T-helper 9 cell (primary cell): ENCODE measurements at places on chromosomes 1 and 21.

DNA sequence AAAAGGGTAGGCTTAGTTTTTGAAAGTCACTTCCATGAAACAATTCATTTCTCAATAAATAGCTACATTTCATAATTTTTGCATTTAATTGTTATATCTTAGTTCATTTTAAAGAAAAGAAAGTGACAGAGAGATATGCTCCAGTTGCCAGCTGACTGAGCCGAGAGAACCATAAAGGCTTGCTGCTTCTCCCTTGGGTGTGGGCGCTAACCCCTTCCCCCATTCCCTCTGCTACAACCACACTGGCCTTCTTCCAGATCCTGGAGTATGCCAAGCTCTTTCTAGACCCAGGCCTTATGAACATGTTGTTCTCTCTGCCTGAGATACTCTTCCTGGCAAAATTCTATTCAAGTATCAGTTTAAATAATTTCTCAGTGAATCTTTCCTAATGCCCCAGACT lies 12.3 kb downstream of the SORT1 start:
- no peak for DNase-seq

DNA sequence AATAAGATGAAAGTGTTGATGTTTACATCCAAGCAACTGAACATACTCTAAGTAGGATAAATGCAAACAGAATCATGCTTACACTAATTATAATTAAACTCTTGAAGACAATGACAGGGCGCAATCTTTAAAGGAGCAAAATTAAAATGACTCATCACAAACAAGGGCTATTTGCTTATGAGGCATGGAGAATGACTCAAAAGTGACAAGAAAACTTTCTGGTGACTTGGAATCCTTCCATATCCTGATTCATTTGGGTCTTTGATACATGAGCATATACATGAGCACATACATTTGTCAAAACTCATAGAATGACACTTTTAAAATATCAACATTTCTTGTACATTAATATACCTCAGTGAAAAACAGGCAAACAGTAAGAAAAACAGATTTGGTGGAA lies 1632.3 kb downstream of the KCNT2 start:
- DNase-seq, result no peak

GRCh38 chr1:16413191-16413590 lies 24.0 kb downstream of the SPATA21 start:
- no peak for DNase-seq

DNA sequence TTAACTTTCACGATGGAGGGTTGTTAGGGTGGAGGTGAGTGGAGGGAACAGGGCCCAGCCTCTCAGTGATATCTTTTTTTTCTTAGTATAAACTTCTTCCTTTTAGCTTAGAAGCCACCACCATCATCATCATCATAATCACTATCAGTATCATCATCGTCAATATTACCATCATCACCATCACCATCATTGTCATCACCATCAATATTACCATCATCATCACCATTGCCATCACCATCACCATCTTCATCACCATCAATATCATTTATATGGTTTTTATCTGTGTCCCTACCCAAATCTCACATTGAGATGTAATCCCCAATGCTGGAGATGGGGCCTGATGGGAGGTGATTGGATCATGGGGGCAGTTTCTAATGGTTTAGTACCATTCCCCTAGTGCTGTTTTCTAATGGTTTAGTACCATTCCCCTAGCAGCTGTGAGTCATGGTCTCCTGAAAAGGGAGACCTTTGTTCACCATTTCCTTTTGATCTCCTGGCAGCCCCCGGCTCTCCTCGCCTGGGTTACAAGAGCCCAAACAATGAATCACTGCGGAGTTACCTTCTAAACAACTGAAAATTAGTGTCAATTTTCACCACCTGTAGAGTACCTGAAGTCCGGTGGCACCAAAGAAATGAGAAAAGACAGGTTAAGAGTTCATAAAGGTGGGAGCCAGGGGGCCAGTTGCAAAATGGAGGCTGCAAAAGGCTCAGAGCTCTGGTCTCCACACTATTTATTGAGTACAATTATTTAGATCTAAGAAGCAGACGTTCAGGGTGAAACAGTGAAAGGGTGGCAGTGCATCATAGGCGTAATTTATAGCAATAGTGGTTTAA lies 3.1 kb upstream of the PLA2G2E start:
- DNase-seq, result no peak

DNA sequence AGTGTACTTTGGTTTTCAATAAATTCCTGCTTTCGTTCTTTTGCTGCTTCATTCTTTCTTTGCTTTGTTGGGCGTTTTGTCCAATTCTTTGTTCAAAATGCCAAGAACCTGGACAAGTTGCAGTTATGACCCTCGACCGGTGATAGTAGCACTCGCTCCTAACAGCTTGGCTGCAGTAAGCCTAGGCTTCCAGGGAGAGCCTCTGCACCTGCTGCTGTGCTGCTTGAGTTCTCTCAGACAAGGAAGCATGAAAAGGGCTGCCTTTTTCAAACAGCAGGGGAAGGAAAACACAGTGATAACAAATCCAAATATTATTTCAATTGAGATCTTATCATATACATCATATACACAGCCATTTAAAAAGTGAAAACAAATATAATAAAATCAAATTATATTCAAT lies 12.8 kb upstream of the RIPK4 start:
- no peak for DNase-seq
